Natural killer cell (primary cell): ENCODE measurements at places on chromosomes 3 and 15. TPM values are rescaled to one million over a fixed set of nuclear protein-coding genes. Genes with fewer than 3 reads are reported as not detected.

DNA sequence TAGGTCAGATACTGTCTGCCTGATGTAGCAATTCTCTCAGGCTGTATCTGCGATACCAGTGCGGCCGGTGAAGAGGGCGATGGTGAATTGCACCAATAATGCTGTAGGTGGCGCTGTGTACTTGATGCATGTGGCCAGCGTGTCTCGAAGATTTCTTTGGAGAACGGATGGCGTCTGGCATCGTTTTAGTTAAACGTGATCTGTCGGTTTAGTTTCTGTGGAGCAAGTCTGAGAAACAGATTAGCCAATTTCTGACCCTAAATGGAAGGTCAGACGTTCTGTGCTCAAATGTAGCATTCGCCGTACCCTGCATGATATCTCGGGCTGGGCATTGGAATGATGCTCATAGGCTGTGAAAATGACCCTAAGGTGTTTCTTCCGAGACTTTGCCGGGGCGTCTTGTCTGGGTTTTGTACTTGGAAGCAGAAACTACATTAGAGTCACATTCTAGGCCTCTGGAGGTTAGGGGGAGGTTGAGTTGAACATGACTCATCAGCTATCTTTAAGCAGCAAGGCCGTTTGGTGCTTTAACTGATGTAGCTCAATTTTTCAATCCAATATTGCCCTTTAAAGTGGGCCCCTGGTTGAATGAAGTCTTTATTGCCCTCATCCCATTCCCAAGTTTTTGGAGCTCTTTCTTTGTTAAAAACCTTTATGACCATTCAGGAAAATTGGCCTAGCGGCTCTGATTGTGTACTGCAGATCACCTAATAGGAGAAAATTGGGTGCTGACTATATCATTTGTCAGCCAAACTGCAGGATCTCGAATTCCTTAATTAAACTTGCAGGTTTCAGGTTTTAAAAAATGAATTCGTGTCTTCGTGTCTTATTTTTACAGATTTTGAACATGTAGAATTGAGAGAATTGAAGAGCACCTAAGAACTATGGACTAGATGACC, 80.0 kb downstream of the SQOR start:
- peak; percentile 59 for DNase-seq

- DNase-seq, result no peak
Measured at GRCh38 chr15:62711691-62712454, 330.7 kb upstream of the TPM1 start.

ARNT2 gene
- not detected for total RNA-seq

DNA sequence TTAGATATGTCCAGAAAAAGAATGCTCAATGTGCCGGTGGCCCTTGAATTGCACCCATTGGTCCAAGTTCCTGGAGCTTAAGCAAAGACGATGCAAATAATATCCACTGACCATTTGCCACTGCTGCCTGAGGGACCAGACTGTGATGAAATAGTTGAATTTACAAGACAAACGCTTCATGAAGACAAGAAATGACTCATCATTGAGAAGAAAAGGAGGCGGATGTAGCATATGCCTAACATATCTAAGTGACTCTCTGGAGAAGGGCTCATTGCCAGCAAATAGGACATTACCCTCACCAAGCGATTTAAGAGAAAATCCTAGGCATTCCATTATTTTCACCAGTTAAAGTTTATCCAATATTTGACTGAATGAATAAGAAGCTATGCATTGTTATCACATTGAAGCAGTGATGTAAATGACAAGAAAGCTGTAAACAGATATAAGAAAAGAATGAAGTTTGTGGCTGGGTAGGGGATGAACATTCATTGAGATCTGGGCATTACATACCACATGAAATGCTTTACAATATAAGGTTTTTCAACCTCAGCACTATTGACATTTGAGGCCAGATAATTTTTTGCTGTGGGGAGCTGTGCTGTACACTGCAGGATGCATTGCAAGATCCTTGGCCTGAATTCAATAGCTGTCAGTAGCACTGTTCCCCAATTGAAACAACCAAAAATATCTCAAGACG, 48.9 kb upstream of the CPNE4 start:
- DNase-seq, result no peak

DNA sequence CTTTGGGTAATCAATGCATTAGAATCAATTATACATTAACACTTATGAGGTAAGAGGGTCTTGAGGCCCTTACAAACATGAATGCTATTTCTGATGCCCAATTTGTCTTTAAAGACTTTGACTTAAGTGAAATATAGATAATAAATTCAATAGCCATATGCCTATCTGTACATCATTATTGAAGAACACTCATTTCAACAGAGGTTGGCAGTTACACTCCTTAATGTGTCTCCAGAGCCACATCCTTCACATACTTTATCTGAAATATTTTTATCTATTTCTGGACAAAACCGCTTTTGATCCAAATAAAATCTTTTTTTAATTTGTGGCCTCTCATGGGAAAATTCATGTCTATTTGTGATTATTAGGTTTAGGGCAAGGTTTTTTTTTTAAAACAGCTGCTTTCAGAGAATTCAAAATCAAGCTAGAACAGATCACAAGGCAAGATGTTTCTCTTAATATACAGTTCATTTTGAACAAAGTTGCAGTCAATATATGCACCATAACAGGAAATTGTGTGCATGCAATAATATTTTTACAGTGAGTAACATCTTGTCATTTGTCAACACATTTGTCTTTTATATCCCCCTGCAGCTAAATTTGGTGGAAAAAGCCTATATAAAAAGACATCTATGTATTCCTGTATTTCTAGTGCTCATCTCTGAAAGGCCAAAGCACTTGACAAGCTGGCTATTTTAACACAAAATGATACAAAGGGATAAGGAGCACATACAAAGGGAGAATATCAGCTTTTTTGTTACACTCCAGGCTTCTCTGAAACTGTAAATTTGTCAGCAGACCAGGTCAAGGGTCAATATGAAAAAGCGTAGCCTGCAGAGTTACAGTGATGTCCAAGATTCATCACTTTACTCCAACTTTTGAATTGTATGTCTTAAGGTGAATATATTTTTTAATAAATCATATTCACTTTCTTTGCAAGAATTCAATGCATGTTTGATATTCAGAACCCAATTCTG, 146.2 kb upstream of the DPH6 start:
- no peak for DNase-seq

DNA sequence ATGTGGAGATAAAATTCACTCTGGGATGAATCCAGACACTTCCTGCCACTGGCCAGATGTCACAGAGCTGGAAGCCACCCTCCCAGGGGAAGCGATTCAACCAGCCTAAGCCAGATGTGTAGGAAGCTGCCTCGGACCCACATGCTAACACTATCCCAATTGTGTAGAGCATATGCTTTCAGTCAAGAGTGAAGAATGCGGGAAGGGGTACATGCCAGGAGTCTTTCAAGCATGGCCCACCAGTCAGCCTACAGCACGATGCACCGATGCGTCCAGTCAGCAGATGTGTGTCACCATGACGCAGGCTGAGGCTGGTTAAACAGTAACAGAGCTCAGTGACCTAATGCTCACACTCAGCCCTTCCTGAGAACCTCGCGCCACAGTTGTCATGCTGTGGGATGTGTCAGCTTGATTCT, 38.8 kb upstream of the BNC1 start:
- no peak for DNase-seq
